ENCODE measurements at places on chromosomes 3 and 15.

DNA sequence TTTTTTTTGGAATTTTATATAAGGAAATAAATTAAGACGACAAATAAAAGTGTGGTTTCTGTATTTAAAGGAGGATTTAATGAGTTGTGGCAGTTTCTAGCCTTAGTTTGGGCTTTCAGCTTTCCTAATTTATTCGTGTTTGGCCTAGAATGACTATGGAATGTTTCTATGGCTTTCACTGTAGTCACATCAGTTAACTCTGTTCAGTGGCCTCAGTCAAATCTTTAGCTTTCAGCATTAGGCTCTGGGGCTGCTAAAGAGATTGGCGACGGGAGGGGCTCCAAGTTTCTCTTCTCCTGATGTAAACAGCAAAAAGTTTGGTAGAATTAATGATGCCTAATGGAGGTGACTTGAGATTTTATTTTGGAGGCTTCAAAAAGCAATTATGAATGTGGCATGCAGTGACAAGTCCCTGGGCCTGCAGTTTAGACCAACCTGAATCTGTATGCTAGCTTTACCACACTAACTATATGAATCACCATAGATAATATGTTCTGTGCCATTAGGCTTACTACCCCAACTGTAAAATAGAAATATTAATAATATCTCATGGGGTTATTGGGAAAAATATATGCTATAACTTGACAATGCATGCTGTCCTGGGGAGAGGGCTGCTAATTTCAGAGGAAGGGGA, 47.1 kb upstream of the ADGRG7 start:
- DNase-seq: no peak

GRCh38 chr3:10725067-10725466, 91.0 kb upstream of the SLC6A11 start:
- no peak for DNase-seq

DNA sequence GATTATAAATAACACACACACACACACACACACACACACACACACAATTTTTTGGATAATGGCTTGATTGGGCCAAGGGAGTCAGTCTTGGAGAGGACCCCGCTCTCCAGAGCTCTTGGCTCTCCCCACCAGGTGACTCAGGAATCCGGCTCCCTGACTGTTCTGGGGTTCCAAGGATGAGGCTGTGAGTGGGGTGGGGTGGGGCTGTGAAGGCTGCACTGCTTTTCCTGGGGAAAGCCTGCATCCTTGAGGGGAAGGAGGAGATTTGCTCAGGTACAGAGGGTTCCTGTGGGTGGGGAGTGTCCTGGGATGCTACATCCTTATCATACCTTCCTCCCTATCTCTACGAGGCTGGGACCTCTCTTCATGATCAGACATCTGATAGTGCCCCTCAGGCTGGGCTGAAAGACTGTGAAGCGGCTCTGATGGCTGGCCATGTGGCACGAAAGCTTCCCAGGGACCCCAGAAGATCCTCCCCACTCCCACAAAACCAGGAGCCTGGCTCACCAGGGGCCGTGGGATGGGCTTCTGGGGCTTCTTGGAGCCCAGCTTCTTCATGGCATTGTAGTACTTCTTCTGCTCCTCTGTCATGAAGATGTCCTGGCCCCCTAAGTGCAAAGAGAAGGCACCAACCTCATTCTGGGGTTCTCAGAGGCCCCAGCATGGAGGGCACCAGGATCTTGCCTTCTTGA, 59.2 kb downstream of the EXOG start:
- DNase-seq: no peak

DNA sequence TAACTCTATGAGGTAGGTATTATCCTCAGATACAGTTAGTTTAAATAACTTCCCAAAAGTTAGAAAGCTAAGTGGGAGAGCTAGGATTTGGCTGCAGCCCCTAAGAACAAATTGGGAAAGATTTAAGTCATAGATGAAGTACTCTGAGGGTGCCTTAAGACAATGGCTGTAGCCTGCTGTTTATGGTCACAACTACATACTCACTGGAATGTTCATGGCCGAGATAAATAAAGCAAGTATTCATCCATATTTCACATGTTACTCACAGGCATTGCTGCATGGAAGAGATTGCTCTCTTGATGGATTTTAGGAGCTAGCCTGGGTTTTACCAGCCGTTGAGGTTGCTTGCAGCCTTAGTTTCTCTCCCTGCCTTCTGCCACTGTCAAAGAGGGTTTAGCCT, 145.0 kb downstream of the CMSS1 start:
- DNase-seq: no peak

- DNase-seq: no peak
Observed at GRCh38 chr3:158849757-158850156, 47.9 kb downstream of the MFSD1 start.

GRCh38 chr3:66200147-66200546, 20.7 kb upstream of the SLC25A26 start:
- DNase-seq: no peak

DNA sequence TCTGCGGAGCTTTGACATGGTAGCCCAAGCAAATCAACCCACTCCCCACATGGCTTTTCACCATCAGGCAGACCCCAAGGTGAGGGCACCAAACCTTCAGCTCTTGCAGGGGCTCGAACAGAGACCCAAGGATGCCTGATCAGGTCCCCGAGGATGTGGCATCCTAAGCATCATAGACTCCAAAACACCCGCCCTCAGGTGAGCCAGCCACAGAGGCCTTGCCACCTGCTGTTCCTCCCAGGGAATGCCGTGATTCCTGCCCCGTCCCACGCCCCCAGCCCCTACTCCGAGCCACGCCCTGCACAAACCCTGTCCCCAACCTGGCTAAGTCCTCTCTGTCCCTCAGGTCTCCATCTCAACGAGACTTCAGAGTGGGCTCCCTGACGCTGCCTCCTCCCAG, 34.7 kb upstream of the SLC41A3 start:
- no peak for DNase-seq

GRCh38 chr3:153311541-153311940, 149.5 kb downstream of the RAP2B start:
- DNase-seq: no peak

Measured in stimulated activated CD8-positive, alpha-beta memory T cell treated with anti-CD3 and anti-CD28 coated beads, Interleukin-4, amount 100 ng/mL, for 4 hours (primary cell).